ENCODE measurements at places on chromosomes 16 and 17.

GRCh38 chr17:61235827-61236197 is 163.8 kb upstream of the TBX2 start:
- no peak for DNase-seq

GRCh38 chr16:63982110-63982509 is 1139.8 kb downstream of the CDH11 start:
- DNase-seq = no peak

- DNase-seq = no peak
Measured at GRCh38 chr17:39737760-39738567, at the start of gene GRB7. Gene GRB7 (plus strand): TSS chr17:39737938. CDS start chr17:39742302, 4,364 bp downstream.

DNA sequence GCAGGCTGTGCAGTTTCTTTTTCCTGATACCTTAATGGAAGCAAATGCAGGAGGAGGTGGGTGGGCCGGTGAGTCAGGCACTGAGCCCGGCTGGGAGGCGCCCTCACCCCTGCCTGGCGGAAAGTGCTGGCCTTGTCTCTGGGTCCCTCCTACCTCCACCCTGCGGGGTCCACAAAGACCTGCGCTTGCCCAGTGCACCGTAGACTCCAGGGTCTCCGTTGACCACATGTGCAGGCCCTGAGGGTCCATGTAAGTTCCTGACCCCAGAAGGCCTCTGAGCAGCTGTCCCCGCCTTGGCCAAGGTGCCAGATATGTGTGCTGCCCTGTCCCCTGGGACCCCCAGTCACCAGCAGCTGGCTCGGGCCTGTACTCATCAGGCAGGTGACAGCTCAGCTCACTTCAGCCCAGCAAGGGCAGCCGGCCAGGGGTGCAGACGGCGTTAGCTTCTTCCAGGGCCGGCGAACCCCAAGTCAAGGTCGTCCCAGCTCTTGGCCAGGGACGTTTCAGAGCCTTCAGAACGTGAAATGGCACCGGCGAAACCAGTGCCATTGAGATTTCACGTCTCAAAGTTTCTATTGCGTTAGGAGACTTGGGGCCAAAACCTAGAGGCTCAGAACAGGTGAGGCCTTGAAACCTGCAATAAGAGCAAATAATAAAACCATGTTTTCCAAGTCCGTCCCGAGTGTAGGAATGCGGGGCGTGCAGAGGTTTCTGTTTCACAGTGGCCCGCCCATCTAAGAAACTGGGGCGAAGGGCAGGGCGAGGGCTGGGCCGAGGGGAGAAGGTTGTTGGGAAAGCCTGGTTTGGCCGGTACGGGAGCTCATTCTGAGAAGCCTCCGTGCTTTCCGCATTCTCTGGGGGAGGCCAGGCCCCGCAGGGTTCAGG is 12.1 kb downstream of the METRNL start:
- no peak for DNase-seq

DNA sequence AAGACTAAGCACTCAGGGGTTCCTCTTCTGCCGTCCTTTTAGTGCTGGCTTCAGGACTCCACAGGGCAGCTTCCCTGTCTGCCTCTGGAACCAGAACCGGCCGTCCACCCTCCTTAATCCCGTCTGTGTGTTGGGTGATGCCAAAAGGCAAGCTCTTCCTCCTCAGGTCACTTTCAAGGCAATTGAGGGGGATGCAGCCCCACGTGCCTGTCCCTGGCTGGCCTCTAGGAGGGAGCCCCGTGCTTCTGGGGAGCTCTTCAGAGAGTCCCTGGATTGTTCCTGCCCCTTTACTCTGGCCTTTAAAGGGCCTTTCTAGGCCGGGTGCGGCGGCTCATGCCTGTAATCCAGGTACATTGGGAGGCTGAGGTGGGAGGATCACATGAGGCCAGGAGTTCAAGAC is 77.1 kb downstream of the CRISPLD2 start:
- no peak for DNase-seq

GRCh38 chr17:8224891-8225812 is 14.8 kb upstream of the AURKB start:
- DNase-seq = no peak

DNA sequence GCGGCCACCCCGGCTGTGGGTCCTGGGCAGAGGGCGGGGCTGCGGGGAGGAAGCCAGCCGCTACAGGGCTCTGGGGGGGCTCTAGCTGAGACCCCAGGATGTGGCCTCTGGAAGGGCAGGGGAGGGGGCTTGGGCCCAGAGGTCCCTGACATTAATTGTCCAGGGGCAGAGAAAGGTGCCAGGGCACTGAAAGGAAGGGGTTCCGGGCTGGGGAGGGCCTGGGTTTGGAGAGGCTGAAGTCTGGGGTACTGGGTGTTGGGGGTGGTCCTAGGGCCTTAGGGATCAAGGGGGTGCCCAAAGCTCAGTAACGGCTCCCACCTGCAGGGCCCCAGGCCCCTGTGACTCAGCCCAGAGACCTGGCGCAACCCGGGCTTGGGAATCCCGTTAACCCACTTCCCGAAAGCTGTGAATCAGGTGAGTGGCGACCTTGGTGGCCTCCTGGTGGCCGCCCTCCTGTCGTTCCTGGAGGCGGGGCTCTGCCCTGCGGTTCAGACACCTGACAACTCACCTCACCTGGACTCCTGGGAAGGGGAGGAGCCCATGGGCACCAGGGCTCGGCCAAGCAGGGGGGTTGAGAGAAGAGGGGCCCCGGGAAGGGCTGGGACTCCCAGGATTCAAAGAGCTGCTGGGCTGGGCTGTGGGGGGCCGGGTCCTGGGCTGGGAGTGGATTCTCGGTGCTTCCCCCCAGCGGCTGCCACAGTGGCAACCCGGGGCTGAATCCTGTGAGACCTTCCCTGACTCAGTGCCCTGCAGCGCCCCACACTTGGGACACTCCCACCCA is 465 bp upstream of the PRSS22 start:
- DNase-seq = no peak

GRCh38 chr17:7647018-7647417 is 3.7 kb upstream of the ATP1B2 start:
- no peak for DNase-seq

- DNase-seq = no peak
Measured at GRCh38 chr17:73231395-73231794, 30.3 kb downstream of the CPSF4L start.

DNA sequence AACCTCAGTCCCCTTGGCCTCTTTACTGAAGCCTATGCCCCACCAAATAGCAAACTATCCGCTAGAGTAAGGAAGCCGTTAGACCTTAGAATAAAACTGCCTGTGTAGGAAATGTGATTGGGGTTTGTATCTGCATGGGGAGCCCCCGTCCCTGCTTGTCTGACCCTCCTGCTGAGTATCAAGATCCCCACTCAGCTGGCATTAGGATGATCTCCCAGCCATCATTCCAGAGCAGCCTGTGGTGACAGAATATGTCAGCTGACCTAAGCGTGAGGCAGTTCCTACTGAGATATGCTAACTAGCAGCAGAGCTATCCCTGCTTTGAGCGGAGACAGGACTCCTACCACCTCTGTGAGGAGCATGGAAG is 645 bp upstream of the GFOD2 start:
- DNase-seq = peak; percentile 71

DNA sequence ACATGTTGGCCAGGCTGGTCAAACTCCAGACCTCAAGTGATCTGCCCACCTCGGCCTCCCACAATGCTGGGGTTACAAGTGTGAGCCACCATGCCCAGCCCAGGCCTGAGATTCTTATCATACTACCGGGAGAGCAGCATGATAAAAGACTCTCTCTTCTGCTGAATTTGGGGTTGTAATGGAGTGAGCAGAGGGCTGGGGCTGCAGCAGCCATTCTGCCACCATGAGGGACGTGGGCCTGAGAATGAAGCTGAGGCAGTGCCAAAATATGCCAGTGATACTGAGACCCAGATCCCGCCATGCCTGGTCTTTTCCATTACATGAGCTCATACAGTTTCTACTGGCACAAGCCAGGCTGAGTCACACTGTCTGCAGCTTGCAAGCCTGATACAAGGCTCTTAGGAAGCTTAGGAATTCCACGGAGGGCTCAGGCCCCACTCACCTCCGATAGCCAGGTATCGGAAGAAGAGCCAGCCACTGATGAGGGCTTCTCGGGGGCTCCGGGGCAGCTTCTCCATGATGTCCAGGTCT is 19.6 kb upstream of the P2RX1 start:
- no peak for DNase-seq

DNA sequence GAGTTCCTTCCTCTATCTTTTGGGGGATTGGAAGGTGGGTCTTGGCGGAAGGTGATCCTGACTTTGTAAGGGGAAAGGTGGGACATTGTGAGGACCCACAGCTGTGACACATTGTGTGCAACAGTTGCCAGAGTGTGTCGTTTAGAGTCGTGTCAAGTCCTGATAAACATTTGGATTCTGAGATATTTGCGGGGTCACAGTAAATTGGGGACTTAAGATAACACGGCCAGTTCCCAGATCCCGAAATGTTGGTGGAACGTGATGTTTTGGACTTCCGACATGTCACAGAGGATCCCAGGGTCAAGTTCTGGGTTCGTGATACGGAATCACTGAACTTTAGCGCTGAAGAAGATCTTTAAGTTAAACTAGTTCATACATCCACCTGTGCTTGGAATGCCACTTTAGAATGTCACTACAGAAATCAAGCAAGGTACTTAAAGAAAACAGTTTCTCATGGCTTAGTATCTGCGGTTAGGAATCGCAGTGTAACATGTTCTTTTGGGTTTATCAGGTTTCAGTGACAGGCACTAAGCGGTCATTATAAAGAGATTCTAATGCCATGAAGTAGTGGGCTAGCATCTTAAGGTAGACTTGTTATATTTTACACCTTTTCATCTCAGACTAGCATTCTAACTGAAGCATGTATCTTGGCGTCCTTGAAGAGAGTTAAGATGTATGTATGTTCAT is 815 bp downstream of the ATAD5 start:
- DNase-seq = no peak

DNA sequence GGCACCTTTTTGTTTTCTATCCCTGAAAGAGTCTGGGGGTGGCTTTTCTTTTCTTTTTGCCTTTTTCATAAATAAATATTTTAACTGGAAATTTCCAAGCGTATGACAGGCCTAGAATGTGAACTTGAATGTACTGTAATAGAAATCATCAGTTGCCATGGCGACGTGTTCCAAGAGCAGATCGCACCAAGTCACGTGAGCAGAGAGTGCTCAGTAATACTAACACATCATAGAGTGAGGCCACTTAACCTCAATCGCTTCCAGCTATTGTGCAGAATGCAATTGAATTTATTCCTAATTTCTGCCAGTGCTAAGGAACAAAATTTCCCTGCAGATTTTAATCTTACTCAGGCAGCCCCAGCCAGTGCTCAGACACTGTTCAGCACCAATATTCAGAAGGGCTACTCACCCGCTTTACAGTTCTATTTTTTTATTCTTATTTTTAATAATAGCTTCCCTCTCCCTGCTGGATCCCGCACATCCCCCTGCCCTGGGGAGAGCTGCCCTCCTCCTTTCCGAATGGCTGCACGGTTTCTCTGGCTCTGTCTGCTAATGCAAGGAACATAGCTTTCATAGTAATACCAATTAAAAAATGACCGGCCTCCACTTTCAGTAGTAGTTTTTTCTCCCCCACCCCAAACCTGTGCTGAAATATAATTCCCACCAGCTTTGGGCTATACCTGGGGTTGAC is 26.2 kb upstream of the PMFBP1 start:
- no peak for DNase-seq

- no peak for DNase-seq
Measured at GRCh38 chr17:1286379-1287106, 7.1 kb downstream of the TRARG1 start.

DNA sequence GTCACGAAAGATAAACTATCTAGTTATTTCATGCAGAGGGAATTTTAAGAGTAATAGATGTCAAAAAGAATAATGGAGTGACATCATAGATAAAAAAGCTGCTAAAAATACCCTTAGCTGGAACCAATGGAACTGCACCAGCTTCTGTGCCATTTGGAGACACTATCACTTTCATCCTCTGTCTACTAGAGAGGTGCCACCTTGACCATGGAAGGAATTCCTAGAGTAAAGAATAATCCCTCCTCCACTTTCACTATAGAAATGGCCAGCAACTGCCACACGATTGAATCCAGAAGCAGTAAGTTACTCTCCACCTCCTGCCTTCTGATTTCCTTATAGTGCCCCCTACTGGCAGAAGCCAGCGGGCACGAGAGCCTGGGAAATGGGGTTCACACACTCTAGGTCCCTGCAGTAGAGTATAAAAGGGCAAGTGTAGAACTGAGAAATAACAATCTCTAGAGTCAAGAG is 2.8 kb upstream of the ALDH3A2 start:
- no peak for DNase-seq

DNA sequence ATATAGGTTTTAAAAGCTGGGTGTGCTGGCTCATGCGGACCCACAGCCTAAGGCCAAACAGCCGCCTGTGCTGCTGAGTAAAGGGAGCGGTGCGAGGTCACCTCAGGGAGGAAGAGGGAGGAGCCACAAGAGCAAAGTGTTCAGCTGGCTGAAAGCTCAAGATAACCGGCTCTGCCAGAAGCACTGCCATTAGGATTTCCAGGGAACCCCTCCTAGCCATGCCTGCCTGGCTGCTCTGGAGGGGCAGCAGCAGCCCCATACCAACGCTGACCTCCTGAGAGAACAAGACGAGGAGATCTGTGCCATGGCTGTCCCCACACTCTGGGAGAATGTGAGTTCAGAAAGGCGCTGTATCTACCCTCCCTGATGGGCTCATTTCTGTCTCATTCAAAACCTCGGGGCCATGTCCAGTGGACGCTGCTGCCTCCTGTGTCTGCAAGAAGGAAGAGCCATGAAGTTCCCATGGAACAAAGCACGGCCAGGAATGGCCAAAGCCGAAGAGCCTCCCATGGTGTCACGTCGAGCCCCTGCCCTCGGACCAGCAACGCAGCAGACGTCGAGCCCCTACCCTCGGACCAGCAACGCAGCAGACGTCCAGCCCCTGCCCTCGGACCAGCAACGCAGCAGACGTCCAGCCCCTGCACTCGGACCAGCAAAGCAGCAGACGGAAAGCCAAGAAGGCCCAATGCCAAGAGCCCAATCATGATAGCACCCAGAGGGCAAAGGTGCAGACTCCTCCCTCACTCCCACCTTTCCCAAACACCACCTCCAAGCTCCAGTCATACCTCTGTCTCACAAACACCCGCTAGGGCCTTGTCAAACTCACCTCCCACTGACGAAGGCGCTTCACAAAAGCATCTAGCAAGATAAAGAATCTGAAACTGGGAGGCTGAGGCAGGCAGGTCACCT is 107.0 kb downstream of the ANKRD11 start:
- DNase-seq = no peak

DNA sequence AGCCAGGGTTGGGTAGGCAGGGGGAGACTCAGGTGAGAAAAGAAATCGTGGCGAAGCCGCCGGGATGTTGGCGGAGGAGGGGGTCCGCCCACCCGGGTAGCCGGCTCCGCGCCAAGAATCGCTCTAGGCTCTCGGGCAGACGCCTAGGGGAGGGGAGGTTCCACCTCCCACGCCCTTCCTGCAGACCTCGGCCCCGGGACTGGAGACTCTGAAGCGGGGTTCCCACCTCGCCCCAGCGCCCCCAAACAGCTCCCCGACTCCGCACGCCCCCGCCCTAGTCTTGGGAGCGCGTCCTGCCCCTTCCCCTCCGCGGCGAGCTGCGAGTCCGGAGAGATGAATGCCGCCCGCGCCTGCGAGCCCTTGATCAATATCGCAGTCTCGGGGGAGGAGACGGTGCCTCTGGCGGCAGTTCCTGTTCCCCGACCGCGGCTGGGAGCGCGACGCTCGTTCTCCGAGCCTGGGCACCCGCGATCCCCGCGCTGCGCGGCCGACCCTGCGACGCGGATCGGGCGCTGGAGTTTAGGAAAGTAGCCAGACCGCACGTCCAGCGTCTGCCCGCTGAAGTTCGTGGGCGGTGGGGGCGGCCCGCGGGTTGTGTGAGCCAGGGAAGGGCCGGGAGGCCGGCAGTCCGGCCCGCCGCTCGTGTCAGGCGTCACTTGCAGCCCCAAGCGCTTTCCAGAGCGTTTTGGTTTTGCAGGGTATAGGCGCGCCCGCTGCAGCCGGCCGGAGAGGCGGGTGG is 790 bp downstream of the CRHR1 start:
- no peak for DNase-seq

- DNase-seq = no peak
Measured at GRCh38 chr16:66430214-66430613, 3.1 kb downstream of the BEAN1 start.

GRCh38 chr16:82181461-82182185 is 11.6 kb upstream of the MPHOSPH6 start:
- no peak for DNase-seq

Data from coronary artery (tissue), 2 donors.